Effector CD8-positive, alpha-beta T cell (primary cell): ENCODE measurements at places on chromosomes 7 and 10.

- no peak for DNase-seq
These were observed 357.6 kb downstream of the DPP6 start for GRCh38 chr7:154409703-154410311.

DNA sequence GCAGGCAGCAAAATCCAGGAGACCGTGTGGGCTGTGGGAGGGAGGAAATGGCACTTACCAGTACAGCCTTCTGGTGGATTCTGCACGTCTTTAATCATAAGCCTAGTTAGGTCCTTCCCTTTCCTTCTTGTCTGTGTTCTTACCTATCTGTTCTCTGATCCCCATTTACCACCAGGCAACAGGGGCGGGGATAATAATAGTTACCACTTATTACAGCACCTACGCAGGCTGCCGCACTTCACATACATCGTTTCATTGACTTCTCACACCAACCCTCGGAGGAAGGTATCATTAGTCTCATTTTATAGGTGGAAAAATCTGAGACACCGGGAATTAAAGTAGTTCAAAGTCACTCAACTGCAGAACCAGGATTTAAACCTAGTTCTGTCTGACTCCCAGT is 4.5 kb upstream of the EPHA1 start:
- no peak for DNase-seq

GRCh38 chr10:24690961-24691512 is 32.6 kb downstream of the ARHGAP21 start:
- DNase-seq: no peak

- no peak for DNase-seq
These were observed 180.5 kb downstream of the SUGCT start for GRCh38 chr7:40315277-40315676.

- no peak for DNase-seq
These were observed 541.6 kb upstream of the FZD8 start for GRCh38 chr10:36183726-36184125.

- no peak for DNase-seq
These were observed 11.9 kb downstream of the MYO1G start for GRCh38 chr7:44966731-44967538.

DNA sequence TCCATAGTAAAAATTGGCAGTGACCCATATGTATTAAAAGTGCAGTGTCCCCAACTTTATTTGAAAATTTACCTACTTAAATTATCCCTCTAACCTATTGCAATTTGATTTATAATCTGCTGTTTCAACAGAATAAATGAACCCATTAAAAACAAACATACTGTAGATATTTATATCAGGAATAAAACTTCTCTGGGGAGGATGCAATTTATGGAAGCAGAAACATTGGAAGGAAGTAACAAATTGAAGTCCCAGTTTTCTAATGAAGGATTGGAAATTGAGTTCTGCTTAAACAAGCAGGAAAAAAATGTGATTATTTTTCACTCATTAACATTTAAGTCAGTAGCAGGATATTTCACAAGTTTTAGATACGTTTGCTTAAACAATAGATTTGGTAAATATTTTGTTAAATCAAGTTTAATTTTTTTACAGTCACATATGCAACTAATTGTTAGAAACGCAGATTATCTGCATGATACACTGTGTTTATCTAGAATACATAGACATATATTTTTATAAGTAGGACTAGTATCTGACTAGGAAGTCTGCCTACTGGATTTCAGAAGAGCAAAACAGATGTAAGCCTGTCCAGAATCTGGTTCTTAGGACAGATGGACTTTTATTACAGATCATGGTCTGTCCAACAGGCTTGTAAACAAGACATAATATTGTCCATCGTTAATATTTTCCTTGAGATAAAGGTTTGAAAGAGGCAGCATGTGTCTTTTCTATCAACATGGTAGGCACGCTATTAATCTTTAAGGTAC is 5.3 kb downstream of the AGMO start:
- DNase-seq: no peak

GRCh38 chr10:28794986-28795385 is 117.7 kb downstream of the BAMBI start:
- DNase-seq: no peak
